GM04503 (cell line): ENCODE measurements at places on chromosomes 7 and 10.

GRCh38 chr10:45383682-45384330, 9.8 kb downstream of the ALOX5 start:
- DNase-seq = no peak

DNA sequence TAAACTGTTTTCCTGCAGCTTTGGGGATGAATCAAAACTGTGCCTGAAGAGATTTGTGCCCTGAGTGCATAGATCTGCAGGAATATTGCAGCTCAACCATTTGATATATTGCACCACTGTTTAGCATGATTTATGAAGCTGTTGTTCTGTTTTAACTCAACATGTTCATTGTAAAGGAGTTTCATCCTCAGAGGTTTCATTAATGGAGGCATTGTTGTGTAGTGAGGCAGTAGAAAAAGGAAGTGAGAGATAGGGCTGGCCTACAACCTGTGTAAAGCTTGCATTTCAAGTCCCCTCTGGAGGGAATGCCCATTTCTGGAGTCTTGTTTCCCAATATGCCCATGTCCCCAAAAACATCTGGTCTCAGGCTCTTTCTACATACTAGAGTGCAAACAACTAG, 67.5 kb downstream of the DNAJC12 start:
- no peak for DNase-seq

- no peak for DNase-seq
Measured at GRCh38 chr7:110399421-110399820, 691.5 kb upstream of the LRRN3 start.

GRCh38 chr10:58352956-58353610, 18.3 kb downstream of the UBE2D1 start:
- DNase-seq = no peak

DNA sequence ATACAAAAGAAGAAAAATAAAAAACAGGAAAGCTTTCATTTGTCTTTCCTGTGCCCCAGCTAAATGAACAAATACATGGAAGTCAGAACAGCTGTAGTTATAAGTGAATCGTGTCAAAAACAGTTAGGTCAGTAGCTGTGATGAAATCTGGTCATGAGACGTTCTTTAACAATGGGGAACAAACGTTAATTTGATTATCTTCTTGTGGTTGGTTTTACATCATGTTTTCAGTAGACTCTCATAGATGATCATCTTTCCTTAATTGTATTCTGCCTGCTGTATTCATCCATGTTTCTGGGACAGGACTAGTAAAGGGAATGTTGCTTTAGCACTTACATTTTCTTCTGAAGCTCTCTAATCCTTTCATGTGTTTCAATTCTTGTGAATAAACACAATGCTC, 97.0 kb downstream of the PCLO start:
- no peak for DNase-seq

DNA sequence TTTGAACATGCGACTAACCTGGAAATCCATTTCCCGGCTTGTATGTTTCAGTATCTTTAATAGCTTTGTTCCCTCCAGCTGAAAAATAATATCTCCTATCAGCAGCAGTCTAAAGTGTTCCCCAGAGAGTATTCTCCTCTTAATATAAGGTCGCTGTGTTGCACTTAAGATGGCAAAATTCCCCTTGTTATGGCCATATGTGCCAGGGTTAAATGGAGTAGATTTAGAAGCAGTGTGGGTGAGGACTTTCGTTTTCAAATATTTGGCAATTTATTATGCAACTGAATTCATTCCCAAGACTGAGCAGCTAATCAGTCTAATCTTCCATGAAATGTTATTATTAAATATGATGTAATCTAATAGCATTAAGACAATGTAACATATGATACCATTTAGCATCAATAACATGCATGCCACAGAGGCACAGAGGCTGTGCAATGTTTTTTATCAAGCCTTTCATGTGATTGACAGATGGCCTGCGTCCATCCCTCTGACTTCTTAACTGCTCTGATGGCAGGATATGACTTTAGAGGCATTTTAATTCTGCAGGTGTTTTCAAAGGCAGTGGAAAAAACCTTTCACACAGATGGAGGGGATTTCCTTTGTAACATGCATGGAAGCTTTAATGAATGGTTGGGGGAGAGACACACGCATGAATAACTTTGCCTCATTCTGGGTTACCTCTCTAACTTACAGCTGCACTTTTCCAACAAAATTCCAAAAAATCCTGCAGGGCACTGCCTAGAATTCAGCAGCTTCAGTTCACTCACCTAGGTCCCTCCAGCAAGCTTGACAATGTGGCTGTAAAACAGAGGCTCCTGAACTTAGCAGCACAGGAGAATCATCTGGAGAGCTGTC, 55.1 kb upstream of the ZPBP start:
- DNase-seq = no peak

DNA sequence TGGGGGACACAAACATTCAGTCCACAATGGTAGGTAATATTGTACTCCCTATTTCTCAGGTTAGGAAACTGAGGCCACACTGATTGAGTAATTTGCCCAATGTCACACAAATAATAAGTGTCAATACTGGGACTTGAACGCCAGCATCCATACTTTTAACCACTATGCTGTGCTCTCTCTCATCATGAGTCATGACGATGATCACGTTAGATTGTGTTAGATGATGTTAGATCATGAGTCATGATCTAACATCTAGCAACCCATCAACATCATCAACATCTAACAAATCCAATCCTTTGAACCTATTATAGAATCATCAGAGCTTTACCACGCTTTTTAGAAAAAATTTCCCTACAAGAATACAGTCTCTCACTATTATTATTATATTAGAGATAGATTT, 28.1 kb upstream of the HERPUD2 start:
- DNase-seq = no peak

GRCh38 chr7:144384071-144384470, 19.4 kb downstream of the NOBOX start:
- DNase-seq = no peak
